GM12878 (cell line): ENCODE measurements at places on chromosomes 12 and 14.
A peak's percentile ranks its signal among the peaks of the same experiment; 100 is the strongest.

- no peak for DNase-seq
These were observed 183.9 kb downstream of the APAF1 start for GRCh38 chr12:98828802-98829600.

DNA sequence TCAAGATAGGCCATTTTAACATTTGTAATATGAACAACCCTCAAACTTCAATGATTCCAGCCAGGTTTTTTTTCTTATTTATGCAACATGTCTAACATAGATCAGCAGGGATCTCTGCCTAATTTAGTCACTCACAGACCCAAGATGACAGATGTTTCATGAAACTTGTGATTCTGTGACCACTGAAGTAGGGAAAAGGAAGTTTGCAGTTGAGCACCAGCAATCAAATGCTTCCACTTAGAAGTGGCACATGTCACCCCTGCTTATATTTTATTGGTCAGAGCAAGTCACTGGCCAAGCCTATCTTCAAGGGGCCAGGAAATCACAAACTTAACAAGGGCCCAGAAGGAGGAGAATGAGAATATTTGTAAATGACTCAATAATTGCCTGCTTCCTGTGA, 150.6 kb downstream of the BCAT1 start:
- DNase-seq: peak; percentile 73

- no peak for DNase-seq
These were observed 53.5 kb downstream of the FSCB start for GRCh38 chr14:44453433-44454171.

DNA sequence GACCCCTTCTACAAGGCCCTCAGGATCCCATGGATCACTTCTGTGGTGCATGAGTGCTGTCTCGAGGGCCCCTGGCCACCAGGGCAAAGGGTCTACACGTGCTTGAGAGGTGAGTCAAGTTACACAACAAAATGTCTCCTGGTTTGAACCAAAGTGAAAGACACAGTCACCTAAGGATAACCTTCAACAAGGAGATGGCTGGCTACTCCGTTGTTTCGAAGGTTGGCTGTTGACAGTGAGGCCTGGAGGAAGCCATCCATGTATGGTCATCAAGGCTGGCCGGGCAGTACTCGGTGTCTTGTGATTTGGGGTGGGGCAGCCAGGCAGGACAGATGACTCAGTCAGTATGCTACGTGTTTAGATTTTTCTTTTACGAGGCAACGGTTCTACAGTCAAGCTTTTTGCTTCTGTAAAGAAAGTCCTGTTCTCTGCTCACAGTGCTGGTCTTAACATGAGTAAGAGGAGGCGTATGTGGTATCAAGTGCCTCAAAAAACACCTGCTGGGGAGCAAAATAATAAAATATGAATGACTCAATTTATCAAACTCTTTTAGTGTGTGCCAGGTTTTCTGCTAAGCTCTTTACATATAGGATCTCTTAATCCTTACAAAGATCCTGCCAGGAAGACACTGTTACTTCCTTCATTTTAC, 18.0 kb upstream of the NT5DC3 start:
- no peak for DNase-seq

DNA sequence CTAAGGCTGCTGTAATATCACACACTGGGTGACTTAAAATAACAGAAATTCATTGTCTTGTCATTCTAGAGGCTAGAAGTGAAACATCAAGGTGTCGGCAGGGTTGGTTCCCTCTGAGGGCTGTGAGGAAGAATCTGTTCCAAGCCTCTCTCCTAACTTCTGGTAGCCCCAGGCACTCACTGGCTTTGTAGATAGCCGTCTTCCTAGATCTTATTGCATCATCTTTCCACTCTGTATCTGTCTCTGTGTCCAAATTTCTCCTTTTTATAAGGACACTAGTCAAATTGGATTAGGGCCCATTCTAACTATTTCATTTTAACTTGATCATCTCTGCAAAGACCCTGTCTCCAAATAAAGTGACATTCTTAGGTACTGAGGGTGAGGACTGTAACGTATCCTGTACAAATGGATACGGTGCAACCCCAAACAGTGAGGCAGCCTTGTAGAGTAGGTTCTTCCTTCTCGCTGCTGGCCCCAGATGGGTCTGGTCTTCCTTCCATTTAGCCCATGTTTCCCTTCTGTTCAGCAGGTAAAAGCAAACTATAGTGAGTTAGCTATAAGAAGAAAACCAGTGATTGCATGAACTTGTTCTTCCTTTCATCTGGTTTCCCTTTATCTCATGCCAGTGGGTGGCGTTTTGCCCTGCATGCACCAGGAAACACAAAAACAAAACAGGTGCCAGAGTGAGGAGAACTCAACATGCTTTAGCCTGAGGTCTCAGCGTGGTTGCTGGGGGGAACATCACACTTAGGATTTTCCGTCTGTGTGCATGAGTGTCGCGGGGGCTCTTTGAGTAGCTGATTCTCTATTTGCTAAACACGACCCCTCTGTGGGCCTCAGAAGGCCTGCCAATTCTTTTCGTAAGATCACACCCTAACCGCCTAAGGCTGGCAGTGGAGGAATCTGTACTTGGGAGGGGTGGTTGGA, 19.5 kb downstream of the TTC9 start:
- DNase-seq: peak; percentile 57

DNA sequence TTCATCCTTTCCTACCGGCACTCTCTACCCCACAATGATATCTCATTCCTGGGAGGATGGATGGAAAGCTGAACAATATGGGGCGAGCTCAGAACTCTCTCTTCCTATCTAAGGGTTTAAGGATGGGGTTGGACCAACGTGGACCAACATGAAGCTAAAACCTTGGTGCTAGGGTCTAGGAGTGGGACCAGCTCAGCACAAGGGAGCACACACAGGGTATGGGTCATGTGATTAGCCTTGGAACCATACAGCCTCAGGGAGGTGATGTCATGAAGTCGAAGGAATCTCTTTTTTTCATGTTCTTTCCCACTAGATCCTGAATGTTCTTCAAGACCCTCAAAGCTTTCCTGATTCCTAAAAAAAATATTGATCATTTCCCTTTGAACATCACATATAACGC, 3.3 kb downstream of the GUCY2C start:
- DNase-seq: no peak

DNA sequence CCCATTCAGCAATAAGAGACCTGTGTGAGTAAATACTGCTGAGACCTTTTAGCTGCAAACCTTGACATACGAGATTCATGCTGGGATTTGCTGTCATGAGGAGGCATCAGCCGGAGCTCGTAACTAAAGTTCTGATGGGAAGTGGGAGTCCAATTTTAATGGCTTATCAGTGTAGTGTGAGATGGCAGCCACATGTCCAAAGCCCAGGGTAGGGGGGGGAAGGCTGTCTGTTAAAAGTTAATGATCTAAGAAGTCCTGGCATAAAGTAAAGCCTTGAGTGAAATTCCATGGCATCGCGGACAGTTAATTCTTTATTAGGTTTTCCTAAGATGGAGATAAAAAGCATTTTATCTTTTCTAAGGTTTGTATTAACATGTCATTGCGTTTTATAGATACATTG, 240.0 kb downstream of the AACS start:
- no peak for DNase-seq

- no peak for DNase-seq
These were observed 713.5 kb downstream of the FSCB start for GRCh38 chr14:43793579-43793978.

GRCh38 chr12:53219956-53220693, 11.9 kb downstream of the RARG start:
- DNase-seq: no peak

GRCh38 chr14:84591827-84592445, 938.0 kb upstream of the FLRT2 start:
- no peak for DNase-seq

GRCh38 chr12:96221391-96221790, 27.2 kb downstream of the ELK3 start:
- no peak for DNase-seq

GRCh38 chr12:44369998-44370397, 506.1 kb downstream of the NELL2 start:
- DNase-seq: no peak

GRCh38 chr14:94157197-94157596, 16.9 kb upstream of the PPP4R4 start:
- no peak for DNase-seq

- no peak for DNase-seq
These were observed 66.3 kb upstream of the ESRRB start for GRCh38 chr14:76309572-76310162.

GRCh38 chr14:70651522-70651921, 9.8 kb downstream of the TTC9 start:
- no peak for DNase-seq

DNA sequence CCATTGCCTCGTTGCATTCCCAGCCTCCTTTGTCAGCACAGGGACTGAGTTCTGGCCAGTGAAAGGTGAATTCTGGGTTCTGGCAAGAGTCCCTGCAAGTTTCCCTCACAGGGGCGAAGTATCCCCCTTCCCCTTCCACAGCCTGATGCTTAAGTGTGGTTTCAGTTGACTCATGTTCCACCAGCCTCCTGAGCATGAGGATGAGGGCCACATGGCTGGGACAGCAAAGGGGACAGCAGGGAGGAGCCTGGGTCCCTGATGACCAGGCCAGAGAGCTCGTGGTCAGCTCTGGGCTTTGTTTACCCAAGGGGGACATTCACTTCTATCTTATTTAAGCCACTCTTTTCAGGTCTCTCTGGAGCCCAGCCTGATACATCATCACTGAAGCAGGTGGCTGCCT, 36.5 kb downstream of the CACNA2D4 start:
- no peak for DNase-seq

GRCh38 chr12:41663598-41664265, 475.6 kb downstream of the PDZRN4 start:
- no peak for DNase-seq

GRCh38 chr12:57191410-57191809, 25.2 kb upstream of the NXPH4 start:
- no peak for DNase-seq

DNA sequence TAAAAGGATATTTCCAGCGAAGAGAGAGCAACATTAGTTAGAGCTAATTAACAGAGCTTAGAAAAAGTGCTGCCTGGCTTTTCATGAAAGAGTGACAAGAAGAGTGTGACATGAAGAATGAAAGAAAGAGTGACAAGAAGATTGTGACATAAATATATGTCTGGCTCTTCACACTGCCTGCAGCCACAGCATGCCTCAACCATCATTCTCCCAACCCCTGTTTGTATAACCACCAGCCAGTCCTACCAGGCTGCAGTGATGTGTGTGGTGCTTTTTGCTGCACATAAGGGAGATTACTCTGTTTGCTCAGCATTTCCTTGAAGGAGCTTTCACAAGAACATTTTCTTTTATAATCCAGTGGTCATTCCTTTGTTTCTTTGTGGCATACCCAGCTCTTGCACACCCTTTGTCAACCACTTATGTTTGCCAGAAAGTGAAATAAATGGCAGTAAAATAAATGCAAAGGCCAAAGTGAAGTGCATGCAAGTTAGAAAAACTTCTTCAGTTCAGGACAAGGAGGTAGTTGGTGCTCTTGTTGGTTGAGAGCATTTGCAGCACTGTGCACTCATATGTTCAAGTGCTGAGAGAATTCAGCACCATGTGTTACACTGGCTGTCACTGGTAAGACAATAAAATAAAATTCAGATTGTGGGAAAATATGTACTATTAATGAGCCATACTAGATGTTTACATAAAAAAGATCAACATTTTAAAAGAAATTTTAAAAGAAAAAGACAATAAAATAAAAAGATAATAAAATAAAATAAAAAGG, 50.6 kb downstream of the KIF21A start:
- DNase-seq: no peak

- no peak for DNase-seq
These were observed 42.9 kb downstream of the FERMT2 start for GRCh38 chr14:52907949-52908348.

- DNase-seq: no peak
These were observed 339.3 kb downstream of the NRXN3 start for GRCh38 chr14:78509516-78509915.

- DNase-seq: no peak
These were observed 75.2 kb downstream of the SPRING1 start for GRCh38 chr12:116662612-116663144.

- peak; percentile 48 for DNase-seq
These were observed 133.1 kb upstream of the NUDT4 start for GRCh38 chr12:93244514-93245077.

GRCh38 chr14:91315844-91316267, 71.4 kb upstream of the GPR68 start:
- peak; percentile 88 for DNase-seq

DNA sequence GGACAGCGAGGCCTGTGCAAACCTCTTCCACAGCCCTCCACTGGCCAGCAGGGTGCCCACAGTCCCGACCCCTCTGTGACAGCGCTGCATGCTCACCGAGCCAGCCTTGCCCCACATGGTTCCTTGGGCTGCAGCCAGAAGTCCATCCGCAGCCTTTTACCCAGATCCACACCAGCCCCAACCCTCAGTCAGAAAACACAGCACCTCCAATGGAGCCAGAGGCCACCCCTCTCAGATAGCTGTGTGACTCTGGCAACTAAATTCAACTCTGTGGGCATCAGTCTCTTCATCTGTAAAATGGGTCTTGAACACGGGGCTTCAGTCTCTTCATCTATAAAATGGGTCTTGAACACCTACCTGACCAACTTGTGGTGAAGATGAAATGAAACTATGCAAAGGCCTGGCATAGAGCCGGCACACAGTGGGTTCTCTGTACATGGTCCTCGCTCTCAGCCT, 38.0 kb downstream of the NFKBIA start:
- DNase-seq: no peak

GRCh38 chr14:105472486-105472991, 2.1 kb upstream of the CRIP2 start:
- no peak for DNase-seq

DNA sequence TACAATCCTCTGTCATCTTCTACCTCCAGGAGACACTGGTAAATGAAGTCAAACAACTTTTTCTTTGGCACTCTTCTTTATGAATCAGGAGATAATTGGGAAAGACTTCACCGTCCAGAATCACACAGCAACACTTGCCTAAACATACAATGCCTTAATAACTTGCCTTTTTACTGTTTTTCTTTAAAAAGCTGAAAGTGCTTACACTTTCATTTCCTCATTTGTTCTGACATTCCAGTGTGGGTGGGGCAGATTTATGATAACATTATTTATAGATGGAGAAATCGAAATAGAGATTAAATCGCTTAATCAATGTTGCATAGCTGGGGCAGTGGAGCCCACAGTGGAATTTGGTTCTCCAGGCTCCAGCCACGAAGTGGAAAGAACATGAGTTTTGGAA, 2.8 kb upstream of the FRS2 start:
- DNase-seq: no peak

- no peak for DNase-seq
These were observed 26.3 kb upstream of the TC2N start for GRCh38 chr14:91893669-91894068.

GRCh38 chr12:57521525-57522010, 1.1 kb upstream of the MBD6 start:
- DNase-seq: no peak
